ENCODE measurements at places on chromosomes 12 and 14.

GRCh38 chr14:51283402-51284085 is 43.5 kb downstream of the TMX1 start:
- peak; percentile 91 for DNase-seq

- DNase-seq, result peak; percentile 60
Measured at GRCh38 chr12:89706986-89707702, 1.5 kb downstream of the ATP2B1 start.

DNA sequence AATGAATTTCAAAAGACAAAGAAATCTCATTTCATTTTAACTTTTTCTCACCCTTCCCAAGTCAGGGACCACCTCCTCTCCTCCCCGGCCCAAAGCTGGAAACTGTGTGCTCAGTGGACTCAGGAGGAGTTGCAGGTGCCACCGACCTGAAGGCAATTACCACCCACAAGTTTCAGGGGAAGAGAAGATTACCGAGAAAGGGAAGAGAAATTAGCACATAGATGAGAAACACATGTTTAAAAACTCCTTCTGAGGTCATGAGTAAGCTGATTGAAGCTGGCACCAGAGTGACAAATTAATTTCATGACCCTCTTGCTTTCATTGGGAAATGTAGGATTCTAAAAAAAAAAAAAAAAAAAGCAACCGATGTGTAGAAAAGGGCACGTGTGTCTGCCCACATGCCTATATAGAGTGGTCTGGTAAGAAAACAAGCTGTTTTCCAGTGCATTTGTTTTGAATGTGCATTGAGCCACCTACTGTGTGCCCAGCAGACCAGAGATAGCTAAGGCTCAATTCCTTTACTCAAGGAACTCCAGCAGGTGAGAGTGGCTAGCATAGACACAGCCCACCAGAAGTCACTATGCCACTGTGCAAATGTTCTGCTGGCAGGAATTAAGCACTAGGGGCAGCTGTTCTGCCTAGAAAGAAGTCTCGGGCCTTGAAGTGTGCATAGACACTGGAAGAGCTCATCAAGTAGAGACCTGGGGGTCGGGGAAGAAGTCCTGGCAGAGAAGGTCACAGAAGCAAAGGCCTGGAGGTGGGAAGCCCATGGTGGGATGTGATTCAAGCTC is 30.5 kb downstream of the DPF3 start:
- DNase-seq, result no peak

- peak; percentile 61 for DNase-seq
Measured at GRCh38 chr14:86654558-86655184, 1124.7 kb downstream of the FLRT2 start.

DNA sequence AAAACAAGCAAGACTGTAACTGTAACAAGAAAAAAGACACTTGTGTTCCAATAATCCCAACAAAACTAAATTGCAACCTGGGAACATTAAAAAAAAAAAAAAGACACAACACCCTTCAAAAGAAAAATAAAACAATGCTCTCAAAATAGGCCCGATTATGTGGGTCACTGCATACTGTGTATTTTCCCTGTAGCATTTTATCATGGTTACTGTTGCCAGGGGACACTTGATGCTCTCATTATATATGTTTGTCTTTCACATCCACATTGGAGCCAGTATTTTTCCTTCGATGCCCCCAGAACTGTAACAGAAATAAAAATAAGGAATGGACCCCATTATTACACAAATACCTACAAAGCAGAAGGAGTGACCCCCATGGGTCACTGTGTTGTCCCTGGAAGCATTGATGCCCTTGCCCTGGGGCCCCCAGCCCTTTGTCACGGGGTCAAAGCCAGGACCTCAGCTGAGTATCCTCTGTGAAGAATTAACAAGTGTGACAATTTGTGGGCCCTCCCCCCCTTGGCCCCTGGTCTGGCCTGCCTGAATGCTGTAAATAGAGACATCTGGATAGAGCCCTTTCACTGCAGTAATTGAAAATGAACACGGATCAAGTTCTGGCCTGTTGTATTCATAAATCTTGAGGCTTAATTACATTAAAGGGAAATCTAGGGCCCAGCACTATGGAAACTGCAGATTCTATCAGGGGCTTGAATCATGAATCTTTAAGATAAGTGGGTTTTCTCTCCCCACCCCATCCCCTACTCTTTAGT is 72.8 kb downstream of the C12orf42 start:
- peak; percentile 83 for DNase-seq

DNA sequence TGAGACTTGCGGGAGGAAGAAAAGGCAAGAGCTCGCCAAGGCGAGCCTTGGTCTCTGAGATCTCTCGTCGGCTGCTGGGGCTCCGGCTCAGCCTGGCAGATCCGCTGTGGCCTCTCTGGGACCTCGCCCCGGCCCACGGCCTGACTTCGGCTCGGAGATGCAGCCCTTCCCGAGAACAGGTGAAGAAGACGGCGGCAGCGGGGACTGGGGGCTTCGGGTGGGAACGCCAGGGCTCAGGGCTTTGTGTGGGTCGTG is 6.0 kb upstream of the HOXC9 start:
- DNase-seq, result no peak

DNA sequence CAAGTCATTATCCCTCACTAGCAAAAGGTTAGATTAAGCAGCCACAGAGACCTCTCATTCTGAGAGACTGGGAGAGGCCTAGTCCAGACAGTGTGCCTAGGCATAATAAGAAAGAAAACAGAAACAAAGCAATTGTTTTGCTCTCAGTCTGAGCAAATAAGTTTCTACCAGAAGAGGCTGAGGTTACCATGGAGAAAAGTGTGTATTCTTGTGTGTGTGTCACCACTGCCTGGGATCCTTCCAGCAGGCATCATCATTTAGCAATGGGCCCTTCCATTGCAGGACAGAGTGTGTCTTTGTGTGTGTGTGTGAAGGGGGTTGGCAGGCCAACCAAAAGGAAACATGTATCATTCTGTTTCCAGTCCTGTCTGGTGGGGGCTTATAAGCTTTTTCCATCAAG is 3.7 kb downstream of the EFS start:
- peak; percentile 16 for DNase-seq

DNA sequence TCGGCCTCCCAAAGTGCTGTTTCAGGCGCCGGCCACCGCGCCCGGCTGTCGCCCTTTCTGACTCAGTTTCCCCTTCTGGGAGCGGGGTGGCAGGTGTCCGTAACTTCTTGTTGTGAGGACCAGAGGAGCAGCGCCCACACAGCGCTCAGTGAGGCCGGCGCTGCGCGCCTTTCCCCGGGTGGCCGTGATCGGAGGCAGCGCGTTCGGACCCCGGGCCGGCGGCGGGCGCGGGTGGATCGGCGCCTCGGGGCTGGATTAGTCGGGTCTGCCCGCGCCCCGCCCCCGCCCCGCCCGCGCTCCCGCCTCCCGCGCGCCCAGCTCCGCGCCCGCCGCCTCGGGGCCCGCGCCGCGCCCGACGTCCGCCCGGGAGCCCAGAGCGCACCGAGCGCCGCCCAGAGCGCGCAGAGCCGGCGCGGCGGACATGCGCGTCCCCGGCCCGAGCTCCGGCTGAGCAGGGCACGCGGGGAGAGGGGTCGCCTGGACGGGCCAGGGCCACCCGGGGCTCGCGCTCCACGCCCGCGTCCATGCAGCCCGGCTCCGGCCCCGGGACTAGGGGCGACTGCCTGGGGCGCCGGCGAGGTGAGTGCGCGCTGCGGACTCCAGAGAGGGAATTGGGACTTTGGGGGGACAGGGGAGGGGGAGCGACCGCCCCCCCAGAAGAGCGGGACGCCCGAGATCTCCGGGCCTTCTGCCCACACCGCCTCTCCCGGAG is 50.6 kb downstream of the LRCOL1 start:
- DNase-seq, result peak; percentile 86
